ENCODE measurements at places on chromosomes 4 and X.

- ATAC-seq = no peak
Measured at GRCh38 chrX:39736216-39737211, 361.2 kb downstream of the BCOR start.

- no peak for ATAC-seq
Measured at GRCh38 chr4:80367737-80368136, 32.2 kb downstream of the CFAP299 start.

DNA sequence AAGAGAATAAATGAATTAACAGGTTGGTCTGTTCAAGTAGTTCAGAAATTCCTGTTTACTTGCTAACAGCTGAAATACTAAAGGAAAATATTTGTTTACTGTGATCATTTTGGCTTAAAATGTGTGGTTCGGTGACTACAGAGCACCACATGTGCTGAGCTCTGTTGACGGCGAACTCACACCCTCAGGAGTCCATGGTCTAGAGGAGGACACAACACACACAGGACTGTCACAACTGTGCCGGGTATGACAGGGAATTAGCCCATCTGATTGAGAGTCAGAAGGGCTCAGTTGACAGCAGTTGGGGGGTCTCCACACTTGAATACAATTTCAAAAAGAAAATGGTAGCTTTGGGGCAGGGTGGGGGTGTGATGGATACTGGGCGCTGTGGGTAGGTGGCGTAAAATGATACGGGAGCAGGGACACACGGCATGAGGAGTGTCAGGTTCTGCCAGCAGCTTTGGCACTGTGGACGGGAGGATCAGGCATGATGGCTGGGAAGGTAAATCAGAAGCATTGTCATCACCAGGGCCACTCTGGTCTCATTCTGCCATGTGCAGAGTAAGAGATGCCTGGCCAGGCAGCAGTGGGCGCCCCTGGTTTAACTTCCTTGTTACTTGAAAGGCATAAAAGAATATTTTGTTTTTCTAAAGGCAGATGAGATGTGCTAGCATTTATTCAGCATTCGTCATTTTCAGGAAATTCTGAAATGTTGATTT is 33.3 kb downstream of the CLDN22 start:
- ATAC-seq = no peak

GRCh38 chr4:36414248-36414647 is 132.8 kb downstream of the DTHD1 start:
- ATAC-seq = no peak

GRCh38 chrX:53732797-53733196 is 46.3 kb upstream of the HUWE1 start:
- peak; percentile 87 for ATAC-seq

DNA sequence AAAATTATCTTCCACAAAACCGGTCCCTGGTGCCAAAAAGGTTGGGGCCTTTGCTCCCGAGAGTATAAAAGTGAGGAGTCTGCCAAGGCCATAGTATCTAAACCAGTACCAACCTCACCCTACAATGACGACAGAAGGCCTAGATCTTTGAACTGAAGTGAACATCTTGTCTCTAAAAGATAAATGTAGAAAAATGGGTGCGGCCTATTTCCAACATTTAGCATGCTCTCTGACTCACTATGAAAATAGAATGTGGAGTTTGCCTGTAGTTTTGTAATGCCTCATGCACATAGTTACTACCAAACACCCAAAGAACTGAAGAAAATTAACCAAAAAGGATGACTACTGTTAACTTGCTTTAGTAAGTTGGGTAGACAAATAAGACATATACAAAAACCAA is 218.4 kb downstream of the SLITRK2 start:
- ATAC-seq = no peak

DNA sequence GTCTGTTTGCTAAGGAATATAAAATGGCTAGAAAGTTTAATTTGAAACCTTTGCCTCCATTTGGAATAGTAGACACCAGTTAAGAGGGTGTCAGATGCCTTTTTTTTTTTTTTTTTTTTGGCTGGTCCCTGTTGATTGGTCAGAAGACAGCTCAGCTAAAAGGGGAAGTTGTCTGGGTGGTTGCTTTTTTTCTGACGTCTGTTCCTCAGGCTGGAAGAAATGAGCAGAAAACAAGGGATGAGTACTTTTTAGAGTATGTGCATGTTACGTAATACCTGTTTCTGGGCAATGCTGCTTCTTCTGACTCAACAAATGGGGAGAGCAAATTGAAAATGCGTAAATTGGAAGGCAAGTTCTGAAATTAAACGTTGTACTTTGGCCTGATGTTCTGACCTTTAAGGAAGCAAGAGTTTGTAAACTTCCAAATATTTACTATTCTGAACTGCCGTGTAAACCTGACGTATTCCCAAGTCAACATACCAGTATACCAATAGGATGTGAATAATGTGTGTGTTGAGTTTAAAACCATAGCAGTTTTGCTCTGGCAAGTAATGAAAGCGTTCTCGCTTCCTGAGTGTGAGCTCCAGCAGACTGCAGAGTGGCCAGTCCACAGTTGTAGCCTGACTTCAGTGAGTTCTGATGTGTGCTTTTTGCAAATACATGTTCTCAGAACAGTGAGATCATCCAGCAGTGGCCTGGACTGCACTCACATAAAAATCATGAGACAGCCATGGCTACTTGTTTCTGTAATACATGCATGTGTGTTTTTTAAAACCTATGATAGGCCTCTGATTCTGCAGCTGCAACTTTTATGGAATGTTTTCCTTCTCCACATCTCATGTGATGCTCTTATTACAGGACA is 1.7 kb downstream of the SAT1 start:
- no peak for ATAC-seq

DNA sequence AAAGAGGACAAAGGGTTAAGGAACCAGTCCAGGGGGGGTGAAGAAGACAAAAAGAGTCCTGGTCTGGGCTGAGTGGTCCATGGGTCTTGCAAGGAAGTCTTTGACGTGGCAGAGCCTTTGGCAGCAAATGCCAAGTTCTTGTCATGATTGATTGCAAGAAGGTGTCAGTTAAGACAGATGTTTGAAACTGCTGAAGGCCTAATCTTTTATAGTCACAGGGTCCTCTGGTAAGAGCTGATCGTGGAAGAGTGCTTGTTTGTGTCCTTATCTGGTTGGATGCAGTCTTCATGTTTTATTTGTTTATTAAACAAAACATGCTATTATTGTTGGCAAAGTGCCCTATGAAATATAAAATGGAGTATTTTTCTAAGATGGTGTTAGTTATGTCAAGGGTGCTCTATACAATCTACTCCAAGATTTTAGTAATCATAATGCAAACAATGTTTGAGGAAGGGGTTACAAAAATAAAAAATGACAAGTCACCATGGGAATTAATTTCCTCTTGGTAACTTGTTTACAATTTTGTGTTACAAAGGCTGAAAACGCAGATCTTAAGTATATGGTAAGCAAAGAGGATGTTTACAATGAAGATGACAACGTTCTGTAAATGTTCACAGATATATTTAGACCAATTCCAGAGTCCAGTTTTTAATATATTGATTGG is 85.9 kb downstream of the MAGED4 start:
- ATAC-seq = no peak

GRCh38 chr4:89942811-89943210 is 48.2 kb downstream of the MMRN1 start:
- ATAC-seq = no peak

DNA sequence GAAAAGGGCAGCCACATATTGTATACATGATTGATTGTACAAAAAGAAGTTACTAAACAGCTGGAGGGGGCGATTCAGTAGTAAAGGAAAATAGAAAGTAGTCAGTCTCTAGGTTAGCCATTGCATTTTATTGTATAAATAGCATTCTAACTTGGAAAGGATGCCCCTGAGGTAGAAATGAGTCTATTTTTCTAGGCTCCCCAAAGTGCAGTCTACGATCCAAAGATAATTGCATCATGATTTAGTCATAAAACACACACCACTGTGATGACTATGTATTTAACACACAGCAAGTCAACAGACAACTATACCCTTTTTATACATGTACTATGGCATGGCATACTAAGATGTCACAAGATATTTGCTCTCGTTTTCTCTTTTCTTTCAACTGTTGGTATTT is 204.9 kb downstream of the APBB2 start:
- ATAC-seq = no peak

DNA sequence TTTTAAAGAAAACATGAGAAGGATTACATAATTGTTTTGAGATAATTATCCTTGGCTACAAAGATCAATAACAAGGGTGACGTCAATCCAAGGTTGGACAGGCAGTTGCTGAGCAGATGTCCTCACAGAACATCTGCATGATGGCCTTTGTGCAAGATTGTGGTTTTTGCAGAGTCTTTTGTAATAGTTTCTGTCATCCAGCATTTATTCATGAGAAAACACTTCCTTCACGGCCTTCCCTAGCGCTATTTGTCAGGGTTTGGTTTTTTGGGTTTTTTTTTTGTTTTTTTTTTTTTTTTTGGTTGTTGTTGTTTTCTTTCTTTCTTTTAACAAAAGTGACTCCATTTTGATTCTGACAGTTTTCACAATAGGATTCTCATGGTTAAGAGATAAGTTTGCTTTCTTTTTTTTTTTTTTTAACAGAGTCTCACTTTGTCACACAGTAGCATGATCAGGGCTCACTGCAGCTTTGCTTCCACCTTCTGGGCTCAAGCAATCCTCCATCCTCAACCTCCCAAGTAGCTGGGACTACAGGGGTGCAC is 31.5 kb upstream of the ELF2 start:
- ATAC-seq = no peak

All from activated CD4-positive, CD25-positive, alpha-beta regulatory T cell treated with anti-CD3 and anti-CD28 coated beads, Interleukin-2, amount 50 U/mL, for 24 hours (primary cell).